Kidney (tissue), 22 donors: ENCODE measurements at places on chromosomes 2 and 18.
A peak's percentile ranks its signal among the peaks of the same experiment; 100 is the strongest.

- no peak for DNase-seq
Measured at GRCh38 chr2:158805255-158805654, 10.1 kb downstream of the DAPL1 start.

DNA sequence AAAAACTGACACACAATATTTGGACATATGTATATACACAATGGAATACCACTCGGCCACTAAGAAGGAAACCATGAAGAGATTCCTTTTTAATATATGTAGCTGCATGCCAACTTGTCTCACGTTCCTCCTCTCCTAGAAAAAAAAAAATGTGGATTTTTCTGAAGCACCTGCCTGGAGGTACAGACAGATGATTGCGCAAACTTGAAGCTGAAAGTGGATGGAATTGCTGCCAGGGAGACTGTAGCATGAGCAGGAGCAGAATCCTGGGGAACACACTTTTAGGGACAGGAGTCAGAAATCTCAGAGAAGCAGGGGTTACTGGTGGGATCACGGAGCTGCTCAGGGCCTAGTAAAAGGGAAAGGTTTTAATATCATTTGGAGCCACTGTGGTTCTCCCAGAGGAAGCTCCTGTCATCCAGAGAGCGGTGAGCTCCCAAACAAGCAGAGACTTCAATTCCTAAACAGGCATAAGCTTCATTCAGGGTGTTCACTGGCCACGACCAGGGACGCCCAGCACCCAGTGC is 640 bp upstream of the SPR start:
- DNase-seq, result no peak

DNA sequence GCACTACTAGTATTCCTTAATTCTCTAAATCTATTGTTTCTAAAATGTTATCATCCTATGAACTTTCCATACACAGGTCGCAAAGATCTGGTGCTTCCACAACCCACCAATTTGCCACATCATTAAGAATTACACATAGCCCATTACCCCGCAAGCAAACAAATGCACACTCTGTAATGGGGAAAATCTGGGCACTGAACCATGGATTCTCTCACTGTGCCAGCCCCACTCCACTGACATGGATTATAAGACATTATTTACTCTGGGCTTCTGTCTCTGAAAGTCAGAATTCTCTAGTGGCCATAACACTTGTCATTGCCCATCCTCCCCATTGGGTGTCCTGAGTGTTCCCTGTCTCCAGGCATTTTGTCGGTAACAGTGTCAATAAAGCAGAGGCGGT is 537.1 kb downstream of the EPHA4 start:
- no peak for DNase-seq

DNA sequence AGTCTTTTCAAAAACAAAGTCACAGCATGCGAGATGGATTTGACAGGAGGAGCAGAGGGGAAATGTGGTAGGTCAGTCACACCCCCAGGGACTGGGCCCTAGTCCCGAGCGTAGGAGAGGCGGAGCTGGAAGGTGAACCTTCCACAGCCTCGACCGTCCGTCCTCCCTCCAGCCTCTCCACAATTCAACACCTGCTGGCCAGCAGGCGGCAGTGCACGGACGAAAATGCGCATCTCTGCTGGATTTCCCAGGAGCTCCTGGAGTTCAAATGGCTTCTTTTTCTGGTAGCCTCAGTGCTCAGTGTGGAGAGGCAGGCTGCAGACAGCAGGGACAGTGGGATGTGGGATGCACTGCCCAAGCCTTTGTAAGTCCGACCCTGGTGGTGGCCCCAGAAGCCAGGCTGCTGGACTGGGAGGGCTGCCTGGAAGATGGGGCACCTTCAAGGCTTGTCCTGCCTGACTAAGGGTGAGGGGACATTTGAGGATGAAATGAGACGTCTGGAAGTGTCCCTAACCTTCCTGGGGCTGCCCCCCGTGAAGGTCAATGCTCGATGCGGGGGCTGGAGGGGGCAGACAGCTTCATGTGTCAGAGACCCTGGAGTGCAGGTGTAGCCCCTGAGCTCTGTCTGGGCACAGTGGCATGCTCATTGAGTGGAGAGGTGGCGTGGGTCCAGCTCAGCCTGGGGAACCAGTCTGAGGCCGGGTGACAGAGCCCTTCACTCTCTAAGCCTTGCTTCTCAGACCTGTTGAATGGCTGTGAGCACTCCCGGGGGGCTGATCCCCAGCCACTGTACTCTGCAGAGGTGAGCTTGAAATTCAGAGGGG is 189.5 kb downstream of the TFCP2L1 start:
- peak; percentile 85 for DNase-seq

- peak; percentile 79 for DNase-seq
Measured at GRCh38 chr2:240819126-240819857, 727 bp downstream of the KIF1A start.

- DNase-seq, result no peak
Measured at GRCh38 chr2:95261602-95262001, 12.6 kb upstream of the PROM2 start.

GRCh38 chr2:170717991-170718589 is 3.0 kb downstream of the SP5 start:
- DNase-seq, result no peak

DNA sequence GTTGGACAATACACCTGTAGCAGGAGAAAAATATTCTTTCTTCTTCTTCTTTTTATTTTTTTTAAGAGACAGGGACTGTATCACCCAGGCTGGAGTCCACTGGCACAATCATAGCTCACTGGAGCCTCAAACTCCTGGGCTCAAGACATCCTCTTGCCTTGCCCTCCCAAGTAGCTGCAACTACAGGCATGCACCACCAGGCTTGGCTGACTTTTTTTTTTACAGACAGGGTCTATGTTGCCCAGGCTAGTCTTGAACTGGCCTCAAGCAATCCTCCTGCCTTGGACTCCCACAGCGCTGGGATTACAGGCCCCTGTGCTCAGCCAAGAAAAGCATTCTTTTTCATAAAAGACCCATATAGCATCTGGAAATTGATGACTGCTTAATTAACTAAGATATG is 17.1 kb upstream of the ARHGAP28 start:
- no peak for DNase-seq

DNA sequence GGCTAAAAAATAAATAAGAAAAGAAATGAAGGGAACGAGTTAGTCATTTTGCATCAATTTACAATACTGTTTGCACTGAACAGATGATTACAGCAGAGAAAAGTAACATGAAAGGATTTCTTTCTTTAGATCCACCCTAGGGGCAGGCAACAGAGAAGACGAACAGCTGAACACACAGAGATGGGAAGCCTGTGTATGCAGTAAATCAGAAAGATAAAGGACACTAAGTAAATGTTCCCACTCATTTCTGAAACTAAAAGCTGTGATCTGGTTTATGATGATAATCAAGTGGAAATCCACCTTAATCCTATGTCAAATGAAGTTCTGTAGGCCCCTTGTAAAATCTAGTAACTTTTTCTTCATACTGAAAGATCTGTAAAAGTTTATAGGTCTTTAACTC is 54.2 kb downstream of the AKAIN1 start:
- no peak for DNase-seq

- DNase-seq, result no peak
Measured at GRCh38 chr2:231130336-231131056, 5.7 kb upstream of the HTR2B start.

- no peak for DNase-seq
Measured at GRCh38 chr2:221109552-221109951, 462.6 kb downstream of the EPHA4 start.

DNA sequence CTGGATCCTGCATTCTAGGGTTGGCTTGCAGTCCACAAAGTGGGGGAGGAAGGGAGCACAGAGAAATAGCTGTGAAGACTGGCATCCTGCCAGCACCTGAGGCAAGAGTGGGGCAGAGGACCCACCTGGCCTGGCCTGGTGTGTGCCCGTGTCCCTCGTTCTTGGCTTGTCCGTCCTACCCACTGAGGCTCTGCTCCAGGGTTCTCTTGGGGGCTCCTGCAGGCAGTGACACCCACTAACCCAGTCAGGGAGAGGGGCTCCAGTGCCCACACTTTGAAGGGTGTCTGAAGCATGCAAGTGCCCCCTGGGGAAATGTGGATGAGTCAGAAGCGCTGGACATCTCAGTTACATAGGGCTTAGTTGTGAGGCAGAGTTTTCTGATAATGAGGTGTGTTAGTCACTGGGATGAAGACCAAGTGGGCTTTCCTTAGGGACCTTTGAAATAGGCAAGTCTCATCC is 79.4 kb downstream of the SLC4A3 start:
- DNase-seq, result no peak

- DNase-seq, result no peak
Measured at GRCh38 chr2:172722481-172722880, 13.2 kb upstream of the RAPGEF4 start.

- DNase-seq, result no peak
Measured at GRCh38 chr2:239226677-239227581, 173.9 kb downstream of the HDAC4 start.

- no peak for DNase-seq
Measured at GRCh38 chr18:69401972-69402532, 1.4 kb downstream of the DOK6 start.

DNA sequence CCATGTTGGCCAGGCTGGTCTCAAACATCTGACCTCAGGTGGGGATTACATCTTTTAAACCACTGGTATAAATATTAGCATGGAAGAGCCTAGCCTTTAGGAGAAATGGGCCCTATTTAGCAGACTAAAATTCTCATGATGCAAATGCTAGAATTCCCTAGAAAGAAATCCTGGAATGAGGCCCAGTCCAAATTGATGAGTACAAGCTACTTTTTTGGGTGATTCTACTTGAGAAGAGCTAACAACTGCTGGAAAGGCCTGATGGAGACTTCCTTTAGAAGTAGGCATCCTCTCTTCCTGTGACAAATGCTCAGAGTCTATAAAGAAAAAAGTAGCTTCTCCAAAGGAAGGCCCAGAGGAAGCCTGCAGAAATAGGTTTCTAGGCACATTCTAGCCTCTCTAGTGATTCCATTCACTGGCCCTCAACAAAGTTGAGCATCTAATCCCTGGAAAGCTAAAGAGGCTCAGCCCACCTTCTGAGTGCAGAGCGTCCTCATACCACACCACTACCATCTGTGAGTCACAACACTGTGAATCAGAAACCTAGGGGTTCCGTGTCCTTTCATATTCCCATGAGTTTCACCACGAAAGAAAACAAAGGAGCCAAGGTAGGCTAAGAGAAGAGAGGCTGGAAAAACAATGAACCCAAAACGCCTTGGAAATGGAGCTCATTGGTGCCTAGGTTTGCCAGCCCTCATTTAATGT is 183.1 kb downstream of the C1D start:
- DNase-seq, result no peak

GRCh38 chr18:51647942-51648341 is 450.5 kb upstream of the MEX3C start:
- DNase-seq, result no peak

GRCh38 chr2:121974897-121975661 is 219.6 kb downstream of the TSN start:
- peak; percentile 85 for DNase-seq
